ENCODE measurements at places on chromosomes 2 and 18. TPM values are rescaled to one million over a fixed set of nuclear protein-coding genes. Genes with fewer than 3 reads are reported as not detected.

CYP1B1 gene
- 1.7 TPM for polyA plus RNA-seq

PKDCC gene
- 117 TPM for polyA plus RNA-seq

REG1B gene
- not detected for polyA plus RNA-seq

CHAC2 gene
- polyA plus RNA-seq = 1.9 TPM

OXER1 gene
- polyA plus RNA-seq = 7.2 TPM

CCDC121 gene
- 5.4 TPM for polyA plus RNA-seq

PKP4 gene
- polyA plus RNA-seq = 27.0 TPM

SETBP1 gene
- polyA plus RNA-seq = 14.8 TPM

BCL11A gene
- 4.9 TPM for polyA plus RNA-seq

LRRC30 gene
- polyA plus RNA-seq = 4.2 TPM

DNA sequence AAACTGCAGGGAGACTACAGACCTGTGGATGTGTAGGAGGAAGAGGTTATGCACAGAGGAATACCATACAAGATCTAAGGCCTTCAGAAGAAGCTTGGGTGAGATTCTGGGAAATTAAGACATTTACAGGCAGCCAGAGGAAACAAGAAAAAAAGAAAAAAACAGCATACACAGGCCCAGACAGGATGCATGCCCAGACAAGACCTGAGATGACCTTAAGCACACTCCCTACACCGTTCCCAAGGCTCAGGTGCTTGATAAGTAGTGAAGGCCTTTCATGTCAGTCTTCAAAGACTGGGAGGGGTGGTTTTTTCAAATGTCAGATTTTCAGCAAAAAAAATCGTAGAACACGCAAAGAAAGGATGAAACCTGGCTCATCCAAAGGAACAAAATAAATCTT, 83.0 kb downstream of the CCDC138 start:
- DNase-seq = no peak

DNA sequence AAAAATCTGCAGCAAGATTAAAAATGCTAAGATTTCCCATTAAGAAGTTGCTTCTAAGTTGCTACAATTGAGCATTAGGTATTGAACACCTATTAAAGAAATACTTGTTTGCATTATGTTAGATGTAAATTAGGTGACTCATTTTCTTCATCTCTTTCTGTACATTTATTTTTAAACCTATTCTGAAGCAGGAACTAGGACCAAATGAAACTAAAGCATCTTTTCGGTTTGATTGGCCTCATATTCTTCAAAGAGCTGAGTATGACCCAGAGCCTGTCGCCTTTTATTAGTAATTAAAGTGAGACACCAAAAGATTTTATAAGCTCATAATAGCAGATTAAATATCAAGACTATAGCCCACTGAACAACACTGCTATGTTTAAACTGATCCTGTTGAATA, 83.4 kb upstream of the ZEB2 start:
- no peak for DNase-seq

- no peak for DNase-seq
These were observed 234.6 kb upstream of the MYT1L start for GRCh38 chr2:2565671-2566070.

GRCh38 chr2:197599285-197599965, 76.0 kb downstream of the RFTN2 start:
- no peak for DNase-seq

DNA sequence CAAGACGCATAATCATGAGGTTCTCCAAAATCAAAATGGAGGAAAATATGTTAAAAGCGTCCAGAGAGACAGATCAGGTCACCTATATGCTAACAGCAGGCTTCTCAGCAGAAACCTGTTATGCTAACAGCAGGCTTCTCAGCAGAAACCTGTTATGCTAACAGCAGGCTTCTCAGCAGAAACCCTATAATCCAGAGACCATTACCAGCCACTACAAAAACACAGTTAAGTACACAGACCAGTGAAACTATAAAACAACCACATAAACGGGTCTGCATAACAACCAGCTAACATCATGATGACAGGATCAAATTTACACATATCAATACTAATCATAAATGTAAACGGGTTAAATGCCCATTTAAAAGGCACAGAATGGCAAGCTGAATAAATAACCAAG, 1548.4 kb upstream of the TMEFF2 start:
- no peak for DNase-seq

DNA sequence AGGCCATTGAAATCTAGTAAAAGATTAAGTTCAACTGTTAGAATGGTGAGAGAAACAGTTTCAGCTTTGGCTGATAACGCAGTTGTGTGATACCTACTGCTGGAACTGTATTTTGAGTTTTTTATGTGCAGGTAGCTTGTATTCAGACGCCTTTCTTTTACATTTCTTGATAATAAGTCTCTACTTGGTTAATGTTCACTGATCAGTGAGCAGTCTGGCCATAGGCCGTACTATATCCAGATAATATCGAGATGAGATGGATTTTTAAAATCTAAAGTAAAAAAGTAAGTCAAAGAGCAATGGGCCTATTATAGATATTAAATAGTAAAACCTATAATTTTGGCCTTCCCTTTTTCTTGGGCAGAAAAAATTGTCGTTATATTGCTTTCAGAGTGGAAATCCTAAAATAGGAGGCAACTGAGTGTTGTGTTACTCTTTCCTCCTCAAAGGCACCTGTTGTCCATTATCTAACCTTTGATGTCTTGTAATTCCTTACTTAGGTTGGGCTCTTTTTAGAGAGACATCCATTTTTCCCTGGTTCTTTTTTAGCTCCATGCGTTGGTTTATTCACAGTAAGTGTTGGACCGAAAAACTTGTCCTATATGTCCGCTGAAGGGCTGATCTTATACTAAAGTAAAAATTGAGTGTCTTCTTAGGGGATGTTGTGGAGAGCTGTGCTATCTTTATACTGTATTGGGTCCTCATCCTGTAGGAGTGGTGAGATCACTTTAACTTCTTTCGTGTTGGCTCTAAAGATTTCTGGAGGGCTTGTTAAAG, 1.7 kb downstream of the EML4 start:
- no peak for DNase-seq

- no peak for DNase-seq
These were observed 200.7 kb upstream of the SMAD7 start for GRCh38 chr18:49151482-49151881.

DNA sequence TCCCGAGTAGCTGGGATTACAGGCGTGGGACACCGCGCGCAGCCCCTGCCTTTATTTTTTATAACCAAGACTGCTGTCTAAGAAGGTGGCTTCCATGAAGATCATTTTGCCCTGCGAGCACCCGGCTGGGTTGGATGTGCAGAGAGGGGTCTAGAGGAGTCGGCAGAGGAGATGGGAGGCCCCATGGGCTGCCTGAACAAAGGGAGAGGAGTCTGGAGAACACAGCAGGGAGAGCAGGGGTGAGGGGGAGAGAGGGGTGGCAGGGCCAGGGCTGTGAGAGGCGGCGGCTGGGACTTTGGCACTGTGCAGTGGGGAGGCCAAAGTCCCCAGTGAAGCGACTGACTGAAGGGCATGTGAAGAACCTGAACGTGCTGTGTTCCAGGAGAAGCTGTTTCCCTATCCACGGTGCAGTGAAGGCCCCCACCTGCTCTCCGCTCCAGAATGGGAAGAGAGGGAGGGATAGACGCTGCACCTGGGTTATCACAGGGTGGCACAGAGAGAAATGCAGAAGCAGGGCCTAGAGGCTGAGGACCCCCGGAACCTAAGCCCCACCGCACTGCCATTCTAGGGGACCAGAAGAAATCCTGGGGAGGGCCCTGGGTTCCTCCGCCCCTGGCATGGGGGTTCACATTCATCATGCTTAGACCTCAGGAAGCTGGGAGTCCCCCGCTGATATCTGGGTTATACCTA, 24.8 kb upstream of the FOSL2 start:
- DNase-seq = no peak

- no peak for DNase-seq
These were observed 1.8 kb upstream of the E2F6 start for GRCh38 chr2:11467749-11468148.

DNA sequence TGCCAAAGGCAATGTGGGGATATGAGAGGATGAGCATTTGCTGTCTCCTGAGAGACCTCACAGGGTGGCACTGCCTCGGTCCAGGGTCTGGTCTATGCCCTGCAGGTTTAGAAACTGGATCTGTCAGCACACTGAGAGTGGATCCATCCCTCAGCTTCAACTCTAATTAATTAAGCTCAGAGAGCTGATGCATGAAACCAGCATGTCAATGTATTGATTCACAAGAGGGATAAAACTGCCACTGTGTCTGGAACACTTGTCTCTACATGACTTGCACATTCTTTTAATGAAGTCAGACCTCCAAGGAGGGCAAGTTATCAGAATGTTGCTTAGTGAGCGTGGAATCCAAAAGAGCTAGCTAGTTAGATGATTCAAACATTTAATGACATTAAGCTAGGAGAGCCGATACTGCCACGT, 22.5 kb upstream of the POLE4 start:
- DNase-seq = no peak

- no peak for DNase-seq
These were observed 39.1 kb downstream of the MRPS5 start for GRCh38 chr2:95082477-95082876.

GRCh38 chr2:101961338-101962191, 30.2 kb upstream of the IL1R2 start:
- DNase-seq = peak; percentile 68

DNA sequence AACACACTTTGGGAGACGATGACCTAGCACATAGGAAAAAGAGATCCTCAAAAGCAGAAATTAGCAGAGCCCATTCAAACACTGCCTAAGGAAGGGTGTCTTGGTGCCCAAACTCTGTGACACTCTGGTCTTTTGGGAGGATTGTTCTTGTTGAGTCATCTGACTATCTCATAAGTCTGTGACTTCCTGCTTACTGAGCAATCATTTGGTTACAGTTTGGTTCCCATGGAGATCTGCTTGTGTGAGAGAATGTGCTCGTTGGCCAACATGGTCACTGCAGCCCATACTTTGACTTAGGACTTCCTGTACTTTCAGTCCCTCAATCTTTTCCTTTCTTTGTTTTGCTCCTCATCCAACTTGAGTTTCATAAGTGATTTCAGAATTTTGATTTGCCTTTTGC, 602.9 kb downstream of the NYAP2 start:
- DNase-seq = no peak

DNA sequence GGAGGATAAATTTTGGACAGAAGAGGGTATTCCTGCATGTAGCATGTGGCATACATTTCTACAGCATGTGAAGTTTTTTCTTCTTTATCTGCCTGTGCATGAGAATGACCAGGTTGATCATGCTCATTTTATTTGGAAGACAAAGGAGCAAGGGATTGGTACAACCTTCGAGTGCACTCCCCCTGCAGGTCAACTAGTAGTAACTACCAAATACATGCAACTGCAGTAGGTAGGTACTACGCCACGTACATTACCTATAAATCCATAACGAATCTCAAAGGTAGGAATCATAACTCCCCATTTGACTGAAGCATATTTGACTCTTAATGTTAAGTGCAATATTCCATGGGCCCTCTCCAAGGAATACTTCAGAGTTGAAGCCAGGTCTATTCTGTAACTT, 763.9 kb downstream of the TSN start:
- DNase-seq = no peak

DNA sequence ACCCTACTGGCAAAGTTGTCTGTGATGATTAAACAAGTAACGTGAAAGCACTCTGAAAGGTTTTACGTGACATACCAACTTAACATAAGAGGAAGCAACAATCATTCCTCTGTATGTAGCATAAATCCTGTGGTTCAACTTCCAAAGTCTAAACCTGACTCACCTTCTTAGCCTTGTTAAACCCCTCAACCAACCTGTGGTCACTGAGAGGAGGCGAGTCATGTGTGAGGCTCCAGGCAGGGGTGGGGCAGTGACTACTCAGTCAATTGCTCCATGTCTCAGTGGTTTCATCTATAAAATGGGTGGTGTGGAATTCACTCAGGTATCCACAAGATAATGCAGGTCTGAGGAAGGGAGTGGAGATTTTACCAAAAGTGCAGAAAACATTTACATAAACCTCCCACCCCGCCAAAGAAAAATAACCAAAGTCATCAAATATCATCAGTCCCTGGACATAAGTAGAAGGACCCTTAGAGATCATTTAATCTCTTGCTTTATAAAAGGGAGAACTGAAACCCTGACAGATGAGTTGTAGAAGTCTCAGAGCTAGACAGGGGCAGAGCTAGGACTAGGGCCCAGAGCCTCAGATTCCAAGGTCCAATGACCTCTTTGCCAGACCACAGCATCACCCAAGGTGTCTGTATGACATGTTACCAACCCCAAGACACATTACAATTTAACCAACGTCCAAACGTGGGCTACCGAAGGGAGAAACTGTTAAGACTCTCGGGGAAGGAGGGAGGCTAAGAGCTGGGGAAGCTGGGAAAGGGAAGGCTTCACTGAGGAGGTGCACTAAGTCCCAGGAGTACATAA, 3.7 kb upstream of the PCBP1 start:
- DNase-seq = no peak

- DNase-seq = no peak
These were observed 205 bp downstream of the TET3 start for GRCh38 chr2:73984922-73985307.

- DNase-seq = no peak
These were observed 334.0 kb upstream of the MEX3C start for GRCh38 chr18:51531501-51531900.

DNA sequence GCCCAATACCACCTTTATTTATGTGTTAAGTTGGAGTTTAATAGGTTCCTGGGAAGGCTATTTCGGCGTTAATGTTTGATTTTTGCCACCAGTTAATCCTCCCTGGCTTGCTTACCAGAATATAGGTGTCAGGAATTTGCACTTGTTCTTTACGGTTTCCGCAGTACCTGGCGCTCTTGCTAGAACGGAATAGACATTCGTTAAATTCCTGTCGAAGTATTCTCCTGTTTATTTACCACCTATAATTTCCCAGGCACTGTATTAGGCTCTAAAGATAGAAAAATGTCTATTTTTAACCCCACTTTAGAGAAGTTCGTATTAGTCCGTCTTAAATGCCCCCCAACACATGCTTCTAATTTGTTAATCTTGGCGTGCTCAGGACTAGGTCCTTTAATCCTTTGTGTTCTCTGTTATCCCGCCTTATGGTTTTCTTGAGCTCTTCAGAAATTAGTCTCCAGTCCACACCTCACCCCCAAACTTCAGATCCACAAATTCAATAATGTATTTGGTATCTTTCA, 575 bp downstream of the CCDC150 start:
- no peak for DNase-seq

- no peak for DNase-seq
These were observed 9.5 kb downstream of the GPR17 start for GRCh38 chr2:127655209-127656073.

- no peak for DNase-seq
These were observed 8.7 kb downstream of the ASTL start for GRCh38 chr2:96129528-96130120.

DNA sequence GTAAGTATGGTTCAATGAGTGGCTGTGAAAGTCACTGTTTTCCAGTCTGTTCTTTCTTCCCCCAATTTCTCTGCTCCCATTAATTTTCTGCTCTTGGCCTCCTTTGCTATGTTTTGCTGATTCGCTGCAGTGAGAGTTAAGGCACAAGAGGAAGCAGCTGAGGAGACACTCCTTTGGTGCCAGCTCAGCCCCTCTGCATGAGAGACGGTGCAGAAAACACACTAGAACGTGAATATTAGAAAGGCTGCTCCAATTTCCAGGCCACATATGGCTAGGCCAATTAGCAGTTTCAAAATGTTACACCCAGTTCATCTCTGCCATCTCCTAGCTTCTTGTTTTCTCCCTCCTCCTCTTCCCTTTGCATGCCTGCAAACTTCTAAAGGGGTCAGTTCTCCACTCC, 38.9 kb downstream of the AKAIN1 start:
- DNase-seq = no peak
